ENCODE measurements at places on chromosomes 16 and 17.

DNA sequence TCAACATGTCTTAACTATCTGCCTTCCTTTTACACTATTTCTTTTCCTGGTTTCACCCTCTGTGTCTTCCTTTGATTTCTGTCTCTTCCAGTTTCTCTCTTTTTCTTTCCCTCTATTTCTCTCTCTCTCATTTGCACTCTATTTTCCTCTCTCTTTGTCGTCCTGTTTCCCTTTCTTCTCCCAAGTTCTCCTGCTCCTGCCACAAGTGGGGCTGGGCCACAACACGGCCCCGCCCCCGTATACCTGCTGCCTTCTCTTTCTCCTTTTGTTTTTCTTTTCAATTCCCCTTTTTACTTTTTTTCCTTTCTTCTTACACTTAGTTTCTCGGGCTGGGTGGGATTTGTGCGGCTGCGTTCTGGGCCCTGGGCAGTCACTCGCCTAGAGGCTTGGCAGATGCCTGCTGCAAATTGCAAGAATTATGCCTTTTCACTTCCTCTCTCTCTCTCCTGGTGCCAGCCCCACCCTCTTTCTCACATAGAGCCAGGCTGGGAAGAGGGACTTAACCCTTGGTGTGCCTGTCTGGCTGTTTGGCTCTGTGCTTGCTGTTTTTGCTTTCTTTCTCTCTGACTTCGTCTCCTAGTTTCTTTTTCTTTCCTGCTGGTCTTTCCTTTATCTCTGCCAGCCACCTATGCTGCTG, 2139.4 kb downstream of the TP53TG3F start:
- no peak for DNase-seq

DNA sequence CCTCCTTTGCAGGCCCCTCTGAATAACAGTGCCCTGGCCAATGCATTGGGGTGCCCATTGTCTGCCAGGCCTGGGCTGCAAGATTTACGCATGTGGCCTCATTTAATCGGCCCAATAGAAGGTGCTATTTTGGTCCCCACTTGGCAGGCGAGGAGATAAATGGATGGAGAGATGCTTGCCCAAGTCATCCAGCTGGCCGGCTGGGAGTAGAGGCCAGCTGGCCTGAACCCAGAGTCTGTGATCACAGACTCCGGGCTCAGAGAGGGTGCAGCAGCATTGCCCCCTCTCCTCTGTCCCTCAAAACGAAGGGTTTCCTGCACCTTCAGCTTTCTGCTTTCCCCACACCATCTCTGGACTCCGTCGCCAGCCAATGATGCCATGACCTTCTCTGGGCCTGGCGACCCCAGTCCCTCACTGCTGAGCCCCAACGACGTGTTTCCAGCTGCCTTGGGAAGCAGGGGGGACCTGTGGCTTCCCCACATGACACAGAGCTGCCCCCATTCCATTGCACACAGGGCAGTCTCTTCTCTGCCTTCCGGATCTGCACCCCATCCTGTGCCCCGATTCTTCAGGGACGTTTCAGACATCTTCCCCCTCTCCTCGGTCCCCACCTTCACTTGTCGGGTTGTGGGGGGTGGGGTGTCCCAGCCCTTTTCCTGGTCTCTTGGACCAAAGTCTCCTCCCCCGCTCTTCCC, 3.5 kb upstream of the ADGRG1 start:
- DNase-seq = no peak

- no peak for DNase-seq
Observed at GRCh38 chr16:54447576-54448440, 161.2 kb upstream of the IRX3 start.

DNA sequence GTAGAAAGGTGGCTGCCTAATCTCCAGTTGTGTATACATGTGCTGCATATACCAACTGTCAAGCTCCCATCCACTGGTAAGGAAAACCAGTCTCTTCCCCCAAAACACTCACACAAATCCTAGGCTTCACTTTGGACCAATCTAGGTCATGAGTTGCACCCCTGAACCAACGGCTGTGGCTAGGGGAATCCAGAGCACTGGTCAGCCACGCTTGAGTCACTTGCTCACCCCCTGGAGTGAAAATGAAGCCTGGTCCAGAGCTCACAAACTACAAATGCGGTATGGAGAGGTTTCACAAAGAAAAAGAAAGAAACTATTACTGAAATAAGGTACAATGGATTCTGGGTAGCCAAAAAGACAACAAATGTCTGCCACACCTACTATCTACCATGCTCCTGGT, 66.1 kb upstream of the NLK start:
- no peak for DNase-seq

DNA sequence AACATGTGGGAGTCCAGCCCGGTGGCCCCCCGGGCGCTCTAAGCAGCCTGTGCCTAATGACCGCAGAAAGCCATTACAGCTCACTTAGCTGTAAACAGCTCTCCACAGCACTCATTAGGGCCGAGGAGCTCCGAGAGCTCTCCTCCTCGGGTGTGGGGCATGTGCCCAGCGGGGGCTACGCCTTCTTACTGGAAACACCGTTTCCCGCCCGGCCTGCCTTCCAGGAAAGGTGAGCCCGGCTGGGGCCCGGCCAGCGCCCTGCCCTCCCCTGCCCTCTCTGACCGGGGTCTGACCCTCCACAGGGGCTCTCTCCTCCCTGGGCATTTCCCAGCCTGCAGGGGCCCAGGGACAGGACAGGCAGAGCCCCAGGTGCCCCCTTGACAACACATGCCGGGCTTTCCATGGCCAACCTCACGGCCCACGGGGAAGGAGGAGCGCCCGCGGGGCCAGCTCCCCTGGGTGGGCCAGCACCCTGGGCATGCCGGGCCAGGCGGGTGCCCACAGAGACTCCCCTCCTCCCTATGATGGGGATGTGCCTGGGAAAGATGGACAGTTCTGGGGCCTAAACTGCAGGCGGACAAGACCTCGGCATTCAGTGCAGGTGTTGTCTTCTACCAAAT, 72.6 kb downstream of the SDK2 start:
- no peak for DNase-seq

- no peak for DNase-seq
Observed at GRCh38 chr17:13212860-13213259, 195.0 kb upstream of the ELAC2 start.

DNA sequence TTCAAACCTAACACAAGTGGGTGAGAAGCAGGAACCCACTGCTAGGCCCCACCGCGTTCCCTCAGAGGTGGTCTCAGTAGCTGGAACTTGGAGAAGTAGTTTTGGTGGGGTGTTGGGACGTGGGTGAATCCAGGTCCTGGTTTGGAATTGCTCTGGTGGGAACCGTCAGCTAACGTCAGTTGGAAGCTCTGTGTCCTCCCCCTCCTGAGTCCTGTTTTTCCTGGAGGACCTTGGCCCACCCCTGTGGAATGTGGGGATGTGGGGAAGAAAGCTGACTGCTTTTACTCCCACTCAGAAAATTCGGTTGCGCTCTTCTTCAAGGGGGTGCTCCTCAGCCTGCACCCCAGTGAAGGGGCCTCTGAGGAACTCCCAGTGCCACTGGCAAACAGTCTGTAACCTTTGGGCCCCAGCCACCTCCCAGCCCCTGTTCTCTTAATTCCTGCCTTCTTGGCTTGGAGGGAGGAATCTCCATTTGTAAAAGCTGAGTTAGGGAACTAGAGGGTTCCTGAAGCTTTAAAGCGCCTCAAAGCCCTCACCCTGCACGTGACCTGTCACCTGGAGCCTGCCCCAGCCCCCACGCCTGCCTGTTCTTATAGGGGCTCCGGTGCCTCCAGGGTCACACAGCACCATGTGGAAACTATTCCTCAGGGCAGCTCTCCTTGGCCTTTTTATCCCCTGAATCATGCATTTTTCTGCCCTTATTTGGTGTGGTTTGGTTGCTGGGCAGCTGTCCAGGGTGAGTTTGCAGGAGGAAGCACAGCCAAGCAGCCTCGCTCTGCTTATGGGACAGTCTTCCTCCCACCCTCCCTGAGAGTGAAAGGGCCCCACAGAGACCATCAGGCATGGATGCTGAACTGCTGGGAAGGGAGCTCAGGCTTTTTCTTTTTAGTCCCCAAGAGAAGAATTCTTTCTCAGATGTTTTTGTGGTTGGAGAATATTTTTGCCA, 16.2 kb upstream of the NAGLU start:
- DNase-seq = no peak

Measured in NCI-H345 (cell line).